ENCODE measurements at places on chromosomes 7 and 10.

- DNase-seq: no peak
Measured at GRCh38 chr10:132497063-132497680, 40.4 kb upstream of the INPP5A start.

- no peak for DNase-seq
Measured at GRCh38 chr7:41261080-41261479, 441.8 kb downstream of the INHBA start.

DNA sequence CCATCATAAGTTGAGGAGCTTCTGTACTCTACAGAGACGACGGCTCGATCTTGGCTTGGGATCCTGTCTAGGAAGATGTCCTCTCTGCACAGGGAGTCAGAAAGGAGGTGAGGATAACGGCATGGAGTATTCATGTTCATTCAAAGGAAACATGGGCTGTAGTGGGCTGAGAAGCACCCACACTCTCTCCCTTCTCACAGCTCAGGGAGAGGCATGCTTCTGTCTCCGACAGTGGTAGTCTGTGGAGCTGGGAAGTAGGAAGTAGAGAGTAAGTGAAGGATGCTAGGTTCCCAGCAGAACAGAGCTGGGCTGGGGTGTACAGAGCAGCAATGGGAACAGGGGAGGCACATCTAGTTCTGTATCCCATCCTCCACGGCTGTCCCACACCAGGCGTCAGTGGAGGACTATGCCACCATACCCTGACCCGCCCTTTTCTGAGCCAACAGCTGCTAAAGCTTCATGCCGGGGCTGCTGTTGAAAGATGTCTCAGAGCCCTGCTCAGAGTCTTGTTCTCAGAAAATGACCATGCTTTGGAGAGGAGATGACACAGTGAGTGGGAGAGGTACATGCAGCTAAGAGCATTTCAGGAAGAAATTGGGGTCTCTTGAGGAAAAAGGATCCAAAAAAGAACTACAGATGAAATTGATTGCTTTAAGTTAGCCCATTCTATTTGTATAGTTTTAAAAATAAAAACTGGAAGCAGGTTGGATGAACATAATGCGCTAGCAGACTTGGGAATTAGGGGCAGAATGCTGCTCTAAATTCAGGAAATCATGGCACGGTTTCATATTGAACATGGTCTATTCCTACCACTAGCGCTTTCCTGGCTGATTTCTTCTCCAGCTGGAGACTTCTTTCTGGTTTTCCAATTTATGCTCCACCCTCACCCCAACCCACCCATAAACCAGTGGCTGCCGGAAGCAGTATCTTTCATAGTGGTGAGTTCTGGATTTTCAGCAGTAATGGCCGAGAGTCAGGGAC, 138.6 kb downstream of the CHN2 start:
- no peak for DNase-seq

DNA sequence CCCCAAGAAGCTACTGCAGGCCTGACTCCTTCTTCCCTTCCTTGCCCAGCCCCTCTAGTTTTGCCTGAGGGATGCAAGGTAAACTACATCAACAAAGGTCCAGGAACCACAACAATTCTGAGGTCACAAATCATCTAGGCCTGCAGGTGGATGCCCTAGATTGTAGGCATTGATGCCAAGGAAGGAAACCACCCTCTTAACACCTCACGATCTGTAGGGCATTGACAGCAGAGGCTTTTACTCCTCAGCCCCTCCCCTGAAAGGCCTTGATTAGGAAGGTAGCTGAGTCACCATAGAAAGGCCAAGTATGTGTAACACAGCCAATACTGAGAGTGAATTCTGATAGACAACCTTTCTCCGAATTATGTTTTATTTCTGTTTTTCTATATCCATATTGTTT, 46.7 kb upstream of the FAM3C start:
- no peak for DNase-seq

DNA sequence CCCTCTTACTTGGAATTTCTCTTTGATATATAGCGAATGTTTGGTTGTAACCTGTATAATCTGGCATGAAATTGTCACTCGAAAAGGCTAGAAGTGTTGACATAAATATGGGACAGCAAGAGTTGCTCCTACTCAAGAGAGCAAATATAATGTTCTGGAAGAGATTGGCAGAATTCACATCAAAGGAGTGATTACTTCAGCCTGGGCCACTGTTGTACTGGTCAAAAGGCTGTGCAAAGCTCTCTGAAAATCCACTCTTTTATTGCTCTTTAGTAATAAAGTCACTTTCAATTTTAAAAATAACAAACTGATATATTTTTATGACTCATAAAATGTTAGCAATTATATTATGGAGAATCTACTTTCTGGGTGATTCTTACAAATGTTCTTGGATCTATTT, 58.2 kb downstream of the CFTR start:
- DNase-seq: no peak

- no peak for DNase-seq
Measured at GRCh38 chr10:112026438-112026837, 157.1 kb downstream of the GPAM start.

GRCh38 chr10:6423004-6423403, 157.1 kb downstream of the PRKCQ start:
- no peak for DNase-seq

DNA sequence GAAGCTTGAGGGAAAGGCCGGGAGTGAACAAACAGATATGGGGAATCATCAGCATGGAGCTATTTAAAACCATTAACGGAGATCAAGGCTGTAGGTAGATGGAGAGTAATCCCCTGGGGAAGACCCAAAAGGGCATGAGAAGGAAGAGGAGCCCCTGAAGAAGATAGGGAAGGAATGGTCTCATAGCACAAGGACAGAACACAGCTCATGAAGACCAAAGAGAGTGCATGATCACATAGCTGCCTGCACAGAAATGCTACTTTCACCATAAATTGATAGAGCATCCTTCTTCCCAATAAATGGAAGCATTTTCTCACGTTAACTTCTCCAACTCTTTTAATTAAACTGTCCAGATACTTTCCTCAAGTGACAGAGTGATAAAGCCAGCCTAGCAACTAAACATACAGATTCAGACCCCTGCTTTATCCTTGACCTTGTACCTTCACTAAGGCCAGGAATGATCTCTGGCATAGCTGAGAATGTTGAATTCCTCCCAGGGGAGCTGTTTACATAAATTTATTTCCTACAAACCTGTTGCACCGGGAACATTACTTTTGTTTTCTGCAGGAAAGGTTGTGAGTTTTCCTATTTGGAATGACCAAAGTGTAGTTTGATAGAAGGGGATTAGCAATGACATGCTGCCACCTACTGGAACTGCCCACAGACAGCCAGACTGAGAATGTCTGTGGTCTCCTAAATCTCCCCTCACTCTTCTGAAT, 110.8 kb upstream of the LRGUK start:
- no peak for DNase-seq

DNA sequence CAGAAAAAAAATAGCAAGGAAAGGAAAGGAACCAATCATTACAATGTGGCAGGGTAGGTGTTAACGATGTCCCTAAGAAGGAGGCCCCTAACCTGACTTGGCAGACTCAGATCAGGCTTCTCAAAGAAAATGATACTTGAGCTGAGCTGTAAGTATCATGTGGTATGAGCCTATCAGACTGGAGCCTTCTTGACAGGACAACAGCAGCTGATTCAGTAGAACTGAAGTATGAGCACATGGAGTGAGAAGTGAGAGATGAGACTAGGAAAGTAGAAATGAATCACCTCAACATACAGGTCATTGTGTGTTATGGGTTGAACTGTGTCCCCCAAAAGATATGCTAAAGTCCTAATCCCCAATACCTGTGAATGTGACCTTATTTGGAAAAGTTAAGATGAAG, 66.3 kb downstream of the MTERF1 start:
- DNase-seq: no peak

- DNase-seq: no peak
Measured at GRCh38 chr7:130553398-130554029, 61.6 kb downstream of the MEST start.

DNA sequence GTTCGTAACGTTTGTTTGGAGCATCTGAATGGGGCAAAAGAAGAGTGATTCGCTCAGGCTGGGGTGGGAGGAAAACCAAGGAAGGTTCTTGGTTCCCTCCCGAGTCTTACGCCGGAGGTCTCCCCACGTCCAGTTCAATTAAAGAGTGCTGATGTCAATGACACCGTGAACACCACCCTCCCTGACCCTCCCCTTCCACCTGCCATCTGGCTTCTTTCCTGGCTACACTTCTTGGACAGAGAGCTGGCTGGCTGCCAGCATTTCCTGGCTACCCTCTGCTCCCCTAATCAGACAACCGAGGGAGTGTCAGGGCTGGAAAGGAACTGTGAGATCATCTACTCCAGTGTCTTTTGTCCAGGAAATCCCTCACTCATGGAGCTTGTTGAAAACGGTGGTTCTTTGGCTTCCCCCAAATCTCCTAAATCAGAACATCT, 24.1 kb upstream of the FFAR4 start:
- no peak for DNase-seq

DNA sequence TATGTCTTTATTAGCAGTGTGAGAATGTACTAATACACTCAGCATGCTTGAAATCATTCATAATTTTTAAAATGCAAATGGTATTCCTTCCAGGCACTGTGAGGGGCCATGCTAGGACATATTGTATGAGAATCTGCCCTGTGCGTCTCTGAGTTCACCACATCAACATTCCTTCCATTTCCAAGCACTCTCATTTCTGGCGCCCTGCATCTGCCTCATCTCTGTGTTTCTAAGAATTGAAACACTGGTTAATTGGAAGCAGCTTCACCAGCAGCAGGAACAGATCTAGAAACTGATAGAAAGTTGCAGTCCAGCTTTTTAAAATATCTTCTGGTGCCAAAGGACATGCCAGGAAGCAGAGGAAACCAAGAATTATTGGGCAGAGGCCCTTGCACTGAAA, 555.9 kb upstream of the DPP6 start:
- DNase-seq: no peak

- no peak for DNase-seq
Measured at GRCh38 chr7:12389089-12389700, 14.5 kb downstream of the VWDE start.

DNA sequence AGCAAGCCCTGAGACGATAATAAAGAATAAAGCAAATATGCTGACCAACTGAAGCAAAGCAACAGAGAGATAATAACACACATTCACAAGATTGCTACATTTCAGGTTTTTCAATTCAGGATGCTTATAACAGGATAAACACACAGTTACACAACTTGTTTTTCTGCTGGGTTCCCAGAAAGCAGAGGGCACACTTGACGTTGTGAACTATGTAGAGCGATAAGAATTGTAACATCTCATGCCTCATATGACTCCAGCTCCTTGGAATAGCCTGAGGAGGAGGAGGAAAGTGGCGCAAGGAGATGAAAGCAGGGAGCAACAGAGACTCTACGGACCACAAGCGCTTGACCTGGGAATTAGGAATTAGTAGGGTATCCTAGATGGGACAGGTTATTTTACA, 201.7 kb downstream of the SKAP2 start:
- DNase-seq: no peak

DNA sequence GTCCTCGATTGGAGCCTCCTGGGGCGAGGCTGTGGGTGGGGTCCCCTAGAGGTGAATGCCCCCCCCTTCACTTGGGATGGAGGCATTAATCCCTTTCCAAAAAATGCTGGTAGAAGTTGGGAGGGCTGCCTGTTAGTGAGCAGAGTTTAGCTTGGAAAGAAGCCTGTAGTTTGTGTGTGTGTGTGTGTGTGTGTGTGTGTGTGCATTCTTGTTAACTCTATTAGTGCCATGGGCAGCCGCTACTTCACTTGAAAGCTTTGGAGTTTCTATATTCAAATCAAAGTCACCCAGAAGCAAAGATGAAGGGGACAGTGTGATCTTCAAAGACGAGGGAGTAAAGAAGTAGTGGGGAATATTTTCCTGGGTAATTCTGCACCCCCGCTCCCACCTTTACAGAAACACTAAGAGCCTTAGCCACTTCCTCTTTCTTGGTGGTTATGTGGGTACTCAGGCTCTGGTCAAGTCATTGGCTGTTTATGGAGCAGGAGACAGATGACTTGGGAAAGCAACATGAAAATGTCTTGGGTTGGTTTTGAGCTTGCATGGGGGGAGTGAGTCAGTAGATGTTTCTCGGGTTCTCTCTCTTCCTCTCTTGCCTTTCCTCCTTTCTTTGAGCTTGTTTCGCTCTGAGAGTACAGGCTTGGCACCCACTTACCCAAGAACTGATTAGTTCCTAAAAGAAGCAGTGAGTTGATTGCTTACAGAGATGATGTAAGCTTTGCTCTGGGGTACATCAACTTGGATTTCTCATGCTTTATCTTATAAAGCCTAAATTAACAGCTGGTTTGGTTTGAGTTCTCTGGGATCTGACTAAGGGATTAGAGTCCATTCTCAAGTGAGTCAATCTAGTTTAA, 35.9 kb downstream of the TCF7L2 start:
- no peak for DNase-seq

DNA sequence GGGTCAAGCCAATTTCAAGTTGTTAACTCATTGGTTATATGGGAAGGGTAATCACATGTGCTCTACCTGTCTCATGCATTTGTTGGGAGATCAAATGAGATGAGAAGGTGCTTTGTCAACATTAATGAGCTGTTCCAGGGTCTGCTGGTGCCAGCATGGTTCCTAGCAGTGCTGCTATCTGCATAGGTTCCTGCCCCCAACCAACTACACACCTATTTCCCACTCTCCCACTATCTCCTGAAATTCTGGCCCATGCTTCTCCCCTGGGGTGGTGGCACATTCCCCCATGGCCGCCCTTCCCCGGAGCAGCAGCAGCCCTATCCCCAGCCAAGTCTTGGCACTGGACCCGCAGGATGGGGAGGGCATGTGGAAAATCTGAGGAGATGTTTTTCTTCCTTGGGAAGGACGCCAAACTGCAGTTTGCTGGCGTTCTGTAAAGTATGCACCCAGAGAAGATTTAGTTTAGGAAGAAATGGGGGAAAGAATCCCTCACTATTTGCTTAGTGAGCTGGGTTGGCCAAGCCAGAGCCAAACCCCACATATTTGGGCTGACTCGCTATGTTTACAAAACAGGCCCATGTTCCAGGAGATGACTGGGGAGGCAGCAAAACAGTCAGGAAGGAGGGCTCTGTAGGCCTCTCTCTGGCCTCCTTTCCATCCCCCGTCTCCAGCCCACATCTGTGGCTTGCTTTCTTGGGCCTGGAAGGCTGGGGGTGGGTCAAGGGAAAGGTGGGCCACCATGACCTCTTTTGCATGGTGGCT, 42.5 kb downstream of the PPP1R3C start:
- DNase-seq: no peak

- DNase-seq: peak; percentile 41
Measured at GRCh38 chr10:6347391-6347951, 144.7 kb downstream of the PFKFB3 start.

DNA sequence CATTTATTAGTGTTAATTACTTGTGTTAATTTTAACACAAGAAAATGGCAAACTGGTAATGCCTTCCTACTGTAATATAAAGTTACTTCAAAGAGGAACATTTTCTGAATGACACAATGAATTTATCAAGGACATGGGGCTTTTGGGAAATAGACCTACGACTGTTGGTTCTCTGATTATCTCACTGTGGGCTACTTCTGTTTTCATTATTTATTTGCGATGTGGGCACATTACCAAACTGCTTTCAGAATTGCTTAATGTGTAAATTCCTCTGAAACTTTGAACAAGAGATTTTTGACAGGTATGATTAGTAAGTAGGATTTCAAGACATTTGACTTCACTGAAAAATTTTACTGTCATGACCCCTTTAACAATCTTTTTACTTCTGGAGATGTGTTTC, 535.6 kb downstream of the CNTNAP2 start:
- no peak for DNase-seq

- no peak for DNase-seq
Measured at GRCh38 chr10:128859738-128860386, 607.2 kb upstream of the MGMT start.

- DNase-seq: no peak
Measured at GRCh38 chr7:15669443-15670090, 16.9 kb downstream of the MEOX2 start.

Data from activated T-helper 1 cell treated with anti-CD3 and anti-CD28 coated beads, Interleukin-2, amount 50 U/mL, for 16 hours (primary cell).